ENCODE measurements at places on chromosomes 3 and 15.

DNA sequence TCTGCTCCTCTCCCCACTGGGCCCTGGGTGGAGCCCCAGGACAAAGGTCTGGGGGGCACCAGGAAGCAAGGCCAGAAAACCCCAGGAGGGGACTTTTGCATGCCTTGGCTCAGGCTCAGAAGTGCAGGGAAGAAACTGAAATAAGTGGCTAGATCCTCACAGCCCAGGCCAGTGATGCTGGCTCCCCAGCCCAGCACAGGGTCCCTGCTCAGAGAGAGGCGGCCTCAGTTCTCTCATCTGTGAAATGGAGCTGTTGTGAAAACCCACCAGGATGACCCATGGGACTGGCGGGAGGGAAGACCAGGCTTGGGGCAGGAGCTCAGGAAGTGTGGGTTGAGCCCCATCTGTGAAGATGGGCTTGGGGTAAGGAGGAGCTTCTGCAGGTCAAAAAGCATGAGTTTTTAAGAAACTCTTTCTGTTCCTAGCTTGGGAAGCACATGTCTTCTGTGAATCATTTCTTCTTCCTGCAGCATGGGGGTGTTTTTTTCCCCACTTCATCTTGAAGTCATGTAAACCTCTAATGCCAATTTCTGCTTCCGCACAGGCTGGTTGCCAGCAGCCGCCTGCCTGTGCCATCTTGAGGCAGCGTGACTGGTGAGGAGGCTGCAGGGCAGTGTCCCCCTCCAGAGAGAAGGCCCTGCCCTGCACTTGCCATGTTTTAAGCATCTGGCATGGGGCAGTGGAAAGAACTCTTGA is 118.6 kb downstream of the SMAD6 start:
- DNase-seq = no peak

DNA sequence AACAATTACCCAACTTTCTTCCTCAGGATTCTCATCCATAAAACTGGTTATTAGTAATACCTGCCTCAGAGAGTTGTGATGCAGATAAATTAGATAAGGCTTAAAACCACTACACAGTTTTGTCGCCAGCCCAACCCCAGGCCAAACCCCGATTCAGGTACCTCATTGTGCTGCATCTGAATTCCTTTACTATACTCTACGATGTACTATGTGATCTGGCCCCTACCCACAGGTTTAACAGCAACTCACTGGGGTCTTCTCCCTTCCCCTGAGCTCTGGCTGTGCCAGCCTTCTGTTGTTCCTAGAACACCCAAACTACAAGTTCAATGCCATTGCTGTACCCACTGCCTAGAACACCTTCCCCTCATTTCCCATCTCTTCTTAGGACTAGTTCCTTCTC is 64.6 kb downstream of the MYO5A start:
- no peak for DNase-seq

GRCh38 chr3:120352017-120352416 is 2.9 kb upstream of the LRRC58 start:
- DNase-seq = no peak

DNA sequence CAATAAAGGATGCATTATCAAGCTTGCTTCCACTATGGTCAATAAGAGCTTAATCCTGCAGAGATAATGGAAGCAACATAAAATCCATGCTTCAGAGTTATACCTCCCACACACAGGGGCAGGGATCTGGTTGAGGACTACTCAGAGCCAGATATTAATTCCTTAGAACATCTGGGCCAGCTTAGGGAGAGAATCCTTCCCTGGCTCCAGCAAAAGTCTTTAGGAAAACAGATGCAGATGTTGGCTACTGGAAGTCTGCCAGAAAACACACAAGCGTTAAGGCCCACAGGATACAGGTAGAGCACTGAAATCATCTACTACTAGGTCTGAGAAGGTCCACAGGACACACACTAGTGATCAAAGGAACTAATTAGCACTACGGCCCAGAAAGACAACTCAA is 25.2 kb downstream of the TMEM202 start:
- DNase-seq = no peak

GRCh38 chr15:77228828-77229227 is 157.9 kb upstream of the TSPAN3 start:
- DNase-seq = no peak

GRCh38 chr3:76509179-76509830 is 530.6 kb upstream of the ROBO2 start:
- DNase-seq = no peak

DNA sequence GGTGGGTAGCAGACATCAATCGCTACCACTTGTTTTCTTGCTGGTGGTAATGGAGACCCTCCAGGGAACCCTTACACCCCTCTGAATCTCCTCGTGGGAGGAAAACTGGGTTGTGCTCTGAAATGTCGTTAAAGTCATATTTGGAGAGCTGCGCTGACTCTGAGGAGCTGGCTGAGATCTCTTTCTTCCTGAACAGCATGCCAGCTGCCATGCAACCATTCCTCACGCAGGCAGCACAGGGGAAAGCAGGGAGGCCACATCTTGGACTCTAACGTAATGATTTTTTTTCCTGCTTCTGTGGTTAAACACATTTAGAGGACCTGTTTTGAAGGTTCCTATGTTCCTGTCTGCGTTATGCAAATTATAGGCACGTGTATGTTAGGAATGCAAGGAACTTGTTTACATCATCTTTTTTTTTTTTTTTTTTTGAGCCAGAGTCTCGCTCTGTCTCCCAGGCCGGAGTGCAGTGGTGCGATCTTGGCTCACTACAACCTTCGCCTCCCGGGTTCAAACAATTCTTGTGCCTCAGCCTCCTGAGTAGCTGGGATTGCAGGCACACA is 156.7 kb downstream of the TJP1 start:
- no peak for DNase-seq

DNA sequence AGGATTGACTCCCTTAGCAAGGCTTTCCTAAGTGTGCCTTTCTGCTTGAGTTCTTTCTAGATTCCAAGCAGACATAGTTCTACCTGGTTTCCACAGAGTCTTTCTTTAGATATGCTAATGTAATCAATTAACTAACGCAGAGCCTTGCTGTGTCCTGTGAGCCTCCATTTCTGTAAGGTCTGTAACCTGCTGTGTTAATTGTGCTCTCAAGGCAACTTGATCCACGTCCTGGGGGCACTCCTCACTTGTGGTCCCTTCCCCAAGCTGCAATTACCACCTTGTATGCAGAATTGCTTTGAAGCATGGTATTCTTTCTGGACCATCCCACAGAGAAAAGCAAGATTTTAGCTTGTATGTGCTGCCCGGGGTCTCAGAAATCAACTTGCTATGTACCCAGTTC is 29.5 kb upstream of the THSD4 start:
- DNase-seq = no peak

- DNase-seq = no peak
Observed at GRCh38 chr3:98180319-98180890, 13.9 kb downstream of the OR5H15 start.

GRCh38 chr3:2851835-2852234 is 258.3 kb downstream of the IL5RA start:
- DNase-seq = no peak

- DNase-seq = no peak
Observed at GRCh38 chr3:126376444-126376843, 18.3 kb upstream of the CFAP100 start.

- no peak for DNase-seq
Observed at GRCh38 chr3:160451602-160452001, 2.0 kb upstream of the TRIM59 start.

- DNase-seq = no peak
Observed at GRCh38 chr3:30353711-30354467, 252.5 kb upstream of the TGFBR2 start.

GRCh38 chr3:18113417-18113816 is 311.7 kb downstream of the SATB1 start:
- no peak for DNase-seq

- no peak for DNase-seq
Observed at GRCh38 chr3:151998744-151999143, 125.3 kb downstream of the SUCNR1 start.

DNA sequence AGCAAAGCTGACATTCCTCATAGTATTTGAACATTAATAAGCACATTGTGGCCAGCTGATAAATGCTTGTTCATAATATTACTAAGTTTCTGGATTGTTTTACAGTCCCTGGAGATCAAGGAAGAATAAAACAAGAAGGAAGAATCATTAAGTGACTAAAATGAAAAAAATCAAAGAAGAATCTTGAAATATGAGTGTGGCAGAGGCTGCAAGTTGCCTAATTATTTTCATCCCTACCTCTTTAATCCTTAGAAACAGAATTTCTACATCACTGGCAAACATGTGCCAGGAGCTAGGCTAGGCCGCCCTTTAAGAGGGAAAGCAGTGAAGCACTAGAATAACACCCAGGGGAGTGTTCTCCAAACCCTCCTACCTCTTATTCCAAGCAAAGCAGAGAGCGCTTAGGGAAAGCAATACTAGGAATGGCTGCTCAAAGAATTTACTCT is 98.9 kb downstream of the MAGI1 start:
- no peak for DNase-seq

- no peak for DNase-seq
Observed at GRCh38 chr3:128040660-128041059, 11.6 kb upstream of the SEC61A1 start.

GRCh38 chr15:42737529-42738328 is 801 bp upstream of the CDAN1 start:
- DNase-seq = no peak

GRCh38 chr3:107344722-107345121 is 32.5 kb upstream of the CCDC54 start:
- DNase-seq = no peak

Measured in globus pallidus (tissue), 1 donor.